T-helper 22 cell (primary cell): ENCODE measurements at places on chromosomes 7 and 10.

DNA sequence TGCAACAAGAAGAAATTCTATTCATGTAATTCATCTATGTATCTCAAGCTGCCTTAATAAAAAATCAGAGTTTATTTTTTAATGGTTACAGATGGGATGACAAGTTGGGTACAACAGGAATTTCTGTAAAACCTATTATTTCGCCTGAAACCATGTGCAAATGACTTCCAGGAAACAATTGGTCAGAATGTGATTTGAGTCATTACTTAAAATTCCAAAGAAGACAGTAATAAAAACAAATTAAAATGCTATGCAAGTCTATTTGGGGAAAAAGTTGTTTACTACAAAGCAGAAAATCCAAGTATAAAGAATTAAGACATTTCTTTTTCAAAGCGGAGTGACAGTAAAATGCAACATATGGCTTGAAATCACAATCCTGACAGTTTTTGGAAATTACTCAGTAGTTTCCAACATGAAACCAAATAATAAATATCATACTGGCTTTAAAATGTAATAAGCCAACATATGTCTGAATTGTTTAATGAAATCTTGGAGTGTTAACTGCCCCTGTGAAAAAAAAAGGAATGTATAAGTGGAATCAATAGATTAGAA lies 41.5 kb upstream of the SEMA3C start:
- DNase-seq: no peak

DNA sequence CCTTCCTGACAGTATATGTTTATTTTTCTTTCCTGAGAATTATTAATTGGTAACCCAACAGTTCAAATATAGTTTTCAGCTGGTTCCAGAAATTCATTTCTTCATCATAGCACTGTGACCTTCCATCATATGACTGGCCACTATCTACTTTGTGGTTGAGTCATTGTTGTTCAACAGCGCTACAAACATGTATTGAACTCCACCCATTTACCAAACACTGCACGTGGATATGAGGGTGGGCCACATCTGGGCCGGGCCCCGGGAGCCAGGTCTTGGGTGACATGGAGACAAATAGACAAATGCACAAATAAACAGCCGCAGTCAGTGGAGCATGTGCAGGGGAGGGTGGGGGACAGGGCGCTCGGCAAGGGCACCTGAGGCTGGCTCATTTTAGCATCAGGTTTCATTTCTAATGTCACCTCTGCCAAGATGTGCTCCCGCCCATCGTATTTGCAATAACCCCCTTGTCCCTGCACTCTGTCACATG lies 24.0 kb upstream of the EEPD1 start:
- DNase-seq: no peak

DNA sequence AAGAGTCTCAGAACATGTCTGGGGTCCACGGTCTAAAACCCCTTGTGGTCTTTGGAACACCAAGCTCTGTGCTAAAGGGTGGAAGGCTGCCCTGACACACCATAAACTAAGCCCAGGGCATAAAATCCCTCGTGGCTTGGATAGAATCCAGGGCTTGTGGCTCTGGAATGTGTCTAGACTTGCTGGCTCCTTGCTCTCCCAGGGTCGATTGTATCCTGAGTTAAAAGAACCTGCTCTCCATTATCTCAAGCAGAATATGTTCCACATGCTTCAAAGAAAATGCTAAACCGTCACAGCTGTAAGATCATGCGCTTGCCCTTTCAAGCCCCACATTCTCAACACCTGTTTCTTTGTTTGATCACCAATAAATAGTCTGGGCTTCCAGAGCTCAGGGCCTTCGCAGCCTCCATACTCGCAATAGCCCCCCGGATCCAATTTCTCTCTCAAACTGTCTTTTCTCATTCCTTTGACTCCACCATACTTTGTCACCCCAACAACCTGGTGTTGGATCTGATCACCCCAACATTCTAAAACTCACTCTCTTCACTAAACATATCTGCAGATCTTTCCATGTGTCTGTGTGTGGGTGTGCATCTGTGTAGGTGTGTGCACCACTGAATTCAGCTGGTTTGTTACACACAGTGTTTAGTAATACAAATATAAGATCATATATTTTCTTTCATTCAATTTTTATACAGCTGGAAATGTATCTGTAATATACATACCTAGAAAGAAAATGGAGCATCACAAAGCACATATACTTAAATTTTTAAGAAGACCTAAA lies 238.5 kb downstream of the ZMYND11 start:
- DNase-seq: no peak

- DNase-seq: no peak
Measured at GRCh38 chr7:81616951-81617350, 152.9 kb downstream of the HGF start.

- DNase-seq: no peak
Measured at GRCh38 chr7:16651396-16652239, 5.6 kb downstream of the BZW2 start.

DNA sequence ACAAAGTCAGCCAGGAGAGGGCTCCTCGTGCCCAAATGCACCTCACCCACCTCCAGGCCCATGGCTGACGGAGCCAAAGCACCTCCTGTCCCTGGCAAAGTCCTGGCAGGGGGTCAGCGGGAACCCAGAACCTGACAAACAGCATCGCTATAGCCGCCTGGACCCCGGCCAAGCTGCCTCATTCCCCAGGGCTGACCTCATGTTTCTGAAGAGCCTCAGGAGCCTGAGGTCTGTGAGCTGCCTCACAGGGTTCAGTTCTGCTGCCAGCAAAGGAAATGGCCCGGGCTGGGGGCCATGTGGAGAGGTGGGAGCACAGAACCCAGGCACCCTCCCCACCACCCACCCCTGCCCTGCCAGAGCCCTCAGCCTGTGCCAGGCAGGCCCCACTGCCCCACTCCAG lies 4.2 kb upstream of the NANOS1 start:
- DNase-seq: no peak

GRCh38 chr7:43698460-43699255 lies 30.7 kb downstream of the COA1 start:
- no peak for DNase-seq

DNA sequence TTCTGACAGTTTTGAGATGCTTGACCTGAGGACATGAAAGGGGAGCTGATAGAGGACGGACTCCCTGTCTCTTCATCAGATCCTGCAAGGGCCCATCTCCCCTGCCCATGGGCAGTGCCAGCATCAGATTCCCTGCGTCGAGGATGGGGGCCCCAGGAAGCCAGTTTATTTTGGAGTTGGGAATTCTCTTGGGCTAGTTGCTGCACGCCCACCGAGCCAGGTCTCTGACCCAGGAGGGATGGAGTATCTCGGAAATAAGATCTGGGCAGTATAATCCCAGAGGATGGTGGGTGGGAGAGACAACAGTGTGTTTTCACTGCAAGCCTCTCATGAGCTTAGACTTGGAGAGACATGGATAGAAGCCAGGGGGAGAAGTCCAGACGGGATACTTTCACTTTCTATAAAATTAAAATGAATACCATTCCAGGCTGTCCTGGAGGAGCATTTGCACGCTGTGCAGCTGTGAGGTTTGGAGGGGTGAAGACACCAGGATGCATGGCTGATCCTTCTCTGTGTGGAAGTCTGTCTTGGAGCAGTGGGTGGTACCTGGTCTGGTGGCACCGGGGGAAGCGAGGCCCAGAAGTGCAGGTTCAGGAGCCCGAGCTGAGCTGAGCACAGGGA lies 25.8 kb downstream of the DOCK1 start:
- DNase-seq: no peak

- no peak for DNase-seq
Measured at GRCh38 chr10:123781324-123781900, 110.2 kb downstream of the CPXM2 start.

DNA sequence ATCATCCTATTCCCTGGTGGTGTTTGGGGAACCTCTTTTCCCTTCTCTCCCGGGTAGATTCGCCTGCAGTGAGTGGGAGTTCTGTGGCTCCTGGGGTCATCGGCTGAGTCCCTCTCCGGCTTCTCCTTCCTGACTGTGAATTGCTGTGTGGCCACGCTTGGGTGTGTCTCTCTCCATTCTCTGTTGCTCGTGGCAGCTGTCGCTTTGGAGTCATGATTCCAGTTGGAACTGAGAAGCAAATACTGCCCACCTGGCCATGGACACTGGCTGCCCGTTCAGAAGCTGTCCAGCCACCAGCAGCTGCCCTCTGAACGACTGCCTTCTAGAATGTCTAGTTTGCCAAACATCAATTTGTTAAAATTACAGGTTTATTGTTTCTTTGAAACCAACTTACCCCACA lies 23.1 kb upstream of the PITRM1 start:
- DNase-seq: no peak

- no peak for DNase-seq
Measured at GRCh38 chr10:944034-944831, 12.7 kb upstream of the LARP4B start.

DNA sequence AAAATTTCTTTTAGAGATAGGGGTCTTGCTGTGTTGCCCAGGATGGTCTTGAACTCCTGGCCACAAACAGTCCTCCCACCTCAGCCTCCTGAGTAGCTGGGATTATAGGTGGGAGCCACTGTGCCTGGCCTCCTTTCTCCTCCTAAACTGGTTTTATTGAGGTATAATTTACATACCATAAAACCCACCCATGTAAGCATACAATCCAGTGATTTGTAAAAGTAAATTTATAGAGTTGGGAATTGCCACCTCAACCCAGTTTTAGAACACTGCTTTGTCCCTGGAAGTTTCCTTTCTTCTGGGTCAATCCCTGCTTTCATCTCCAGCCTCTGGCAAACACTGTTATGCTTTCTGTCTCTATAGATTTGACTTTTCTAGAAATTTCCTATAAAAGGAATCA lies 49.0 kb downstream of the CNNM2 start:
- no peak for DNase-seq

GRCh38 chr10:21047511-21047910 lies 150.4 kb upstream of the NEBL start:
- DNase-seq: no peak

DNA sequence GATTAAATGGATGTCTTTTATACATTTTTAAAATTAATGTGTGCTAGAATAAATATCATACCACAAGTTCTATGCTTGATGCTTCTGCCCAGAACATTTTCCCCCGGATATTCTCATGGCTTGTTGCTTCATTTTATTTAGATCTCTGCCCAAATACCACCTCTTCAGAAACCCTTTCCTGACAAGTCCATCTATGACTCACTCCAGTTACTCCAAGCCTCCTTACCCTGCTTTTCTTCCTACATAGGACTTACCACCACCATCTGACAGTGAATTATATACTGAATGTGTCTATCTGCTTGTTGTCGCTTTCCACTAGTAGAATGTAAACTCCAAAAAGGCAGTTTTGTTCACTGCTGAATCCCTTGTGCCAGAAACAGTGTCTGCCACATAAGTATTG lies 19.1 kb upstream of the ERVW-1 start:
- DNase-seq: no peak

GRCh38 chr7:79293655-79294142 lies 159.8 kb downstream of the MAGI2 start:
- DNase-seq: no peak

DNA sequence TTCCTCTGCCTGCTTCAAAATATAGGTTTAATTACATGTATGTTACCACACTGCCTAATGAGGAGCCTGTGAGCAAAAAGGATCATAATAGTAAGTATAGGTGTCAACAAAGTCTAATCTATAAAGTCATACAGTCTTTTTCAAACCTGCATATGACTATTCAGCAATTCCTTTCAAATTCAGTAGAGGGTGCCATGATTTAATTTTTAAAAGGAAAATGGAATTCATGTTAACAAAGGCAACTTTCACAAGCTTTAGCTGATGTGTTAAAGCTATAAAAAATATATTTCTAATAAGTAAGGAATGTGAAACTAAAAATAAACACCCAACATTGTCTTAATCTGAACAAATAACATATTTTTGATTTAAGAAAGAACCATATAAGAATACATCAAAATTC lies 52.1 kb downstream of the MPP7 start:
- no peak for DNase-seq

- no peak for DNase-seq
Measured at GRCh38 chr10:12777840-12778585, 223.5 kb downstream of the CCDC3 start.

DNA sequence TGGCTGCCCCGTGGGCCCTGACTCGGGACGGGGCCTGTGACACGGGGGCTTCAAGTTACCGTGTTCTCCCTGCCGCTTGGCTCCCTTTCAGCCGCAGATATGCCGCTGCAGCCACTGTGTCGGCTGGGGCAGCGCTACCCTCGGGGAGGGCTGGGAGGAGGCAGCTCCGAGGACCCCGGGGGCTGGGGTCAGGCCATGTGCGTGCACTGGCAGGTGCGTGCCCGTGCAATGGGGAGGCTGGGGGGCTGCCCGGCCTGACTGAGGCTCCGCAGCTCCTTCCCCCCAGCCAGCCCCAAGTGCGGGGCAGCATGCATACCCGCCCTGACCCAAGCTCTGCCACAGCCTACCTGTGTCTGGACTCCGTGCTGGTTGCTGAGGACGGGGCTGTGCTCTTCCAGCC lies 29.2 kb downstream of the KNDC1 start:
- DNase-seq: no peak

- no peak for DNase-seq
Measured at GRCh38 chr7:53218730-53219504, 183.5 kb downstream of the POM121L12 start.

GRCh38 chr10:24901686-24902399 lies 50.6 kb downstream of the PRTFDC1 start:
- DNase-seq: no peak

DNA sequence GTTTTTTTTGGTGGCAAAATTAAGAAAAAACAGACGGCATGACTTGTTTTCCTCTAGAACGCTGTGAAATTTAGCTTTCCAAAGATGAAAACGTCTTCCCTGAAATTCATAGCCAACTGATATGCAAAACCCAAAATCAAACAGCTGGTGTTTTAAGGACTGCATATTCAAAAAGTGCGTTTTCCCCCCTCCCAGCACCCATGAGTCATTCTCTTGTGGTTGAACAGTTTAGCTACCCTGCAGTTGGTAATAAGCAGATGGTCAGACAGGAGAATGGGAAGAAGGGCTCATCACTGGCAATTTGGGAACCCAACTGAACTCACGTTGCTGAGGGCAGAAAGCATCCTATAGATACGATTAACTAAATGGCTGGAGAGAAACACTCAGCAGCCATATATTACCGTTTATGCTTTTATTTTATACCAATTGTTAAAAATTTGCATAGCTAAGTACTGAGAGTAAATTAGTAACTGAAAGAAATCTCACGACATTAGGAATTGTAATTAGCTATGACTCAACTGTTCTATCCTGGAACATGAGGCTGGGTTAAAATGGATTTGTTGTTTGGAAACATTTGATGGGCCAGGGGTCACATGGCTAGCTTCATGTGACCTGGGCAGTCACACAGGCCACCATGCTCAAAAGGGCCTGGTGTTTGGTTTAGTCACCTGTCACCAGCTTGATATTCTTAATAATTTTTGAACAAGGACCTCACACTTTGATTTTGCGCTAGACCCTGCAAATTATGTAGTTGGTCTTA lies 343.1 kb downstream of the PHTF2 start:
- no peak for DNase-seq

DNA sequence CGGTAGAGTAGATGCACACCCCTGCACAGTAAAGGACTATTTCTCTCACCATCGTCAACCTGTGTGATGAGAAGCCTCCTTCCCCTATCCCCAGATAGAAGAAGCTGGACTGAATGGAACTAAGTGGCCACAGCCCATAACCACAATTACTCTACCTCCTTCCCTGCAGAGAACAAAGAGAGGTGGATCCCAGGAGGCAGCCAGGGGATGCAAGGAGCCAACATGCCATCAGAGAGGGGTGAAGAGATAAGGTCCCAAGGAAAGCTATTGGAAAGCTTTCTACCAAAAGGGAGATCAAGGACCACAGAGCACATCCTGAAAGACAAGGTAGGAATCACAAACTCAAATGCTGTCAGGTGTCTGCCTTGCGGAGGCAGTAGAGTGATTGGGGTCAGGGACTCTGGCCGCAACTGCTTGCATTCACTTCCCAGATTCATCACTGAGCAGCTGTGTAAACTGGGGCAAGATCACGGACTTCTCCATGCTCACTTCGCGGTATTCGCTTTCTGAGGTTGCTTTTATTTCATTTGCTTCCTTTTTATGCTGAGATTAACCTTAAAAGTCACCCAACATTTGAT lies 81.6 kb upstream of the MYO3A start:
- no peak for DNase-seq
